ENCODE measurements at places on chromosomes 2 and 18. TPM values are rescaled to one million over a fixed set of nuclear protein-coding genes. Genes with fewer than 3 reads are reported as not detected.

SERPINB12 gene
- total RNA-seq, result 0.68 TPM

DNAJC10 gene
- total RNA-seq, result 57.7 TPM

GAL3ST2 gene
- total RNA-seq, result 0.47 TPM

GRCh38 chr2:216911886-216912285 is 52.0 kb upstream of the TNP1 start:
- no peak for DNase-seq

GRCh38 chr2:60486067-60486466 is 67.4 kb downstream of the BCL11A start:
- DNase-seq, result no peak

DNA sequence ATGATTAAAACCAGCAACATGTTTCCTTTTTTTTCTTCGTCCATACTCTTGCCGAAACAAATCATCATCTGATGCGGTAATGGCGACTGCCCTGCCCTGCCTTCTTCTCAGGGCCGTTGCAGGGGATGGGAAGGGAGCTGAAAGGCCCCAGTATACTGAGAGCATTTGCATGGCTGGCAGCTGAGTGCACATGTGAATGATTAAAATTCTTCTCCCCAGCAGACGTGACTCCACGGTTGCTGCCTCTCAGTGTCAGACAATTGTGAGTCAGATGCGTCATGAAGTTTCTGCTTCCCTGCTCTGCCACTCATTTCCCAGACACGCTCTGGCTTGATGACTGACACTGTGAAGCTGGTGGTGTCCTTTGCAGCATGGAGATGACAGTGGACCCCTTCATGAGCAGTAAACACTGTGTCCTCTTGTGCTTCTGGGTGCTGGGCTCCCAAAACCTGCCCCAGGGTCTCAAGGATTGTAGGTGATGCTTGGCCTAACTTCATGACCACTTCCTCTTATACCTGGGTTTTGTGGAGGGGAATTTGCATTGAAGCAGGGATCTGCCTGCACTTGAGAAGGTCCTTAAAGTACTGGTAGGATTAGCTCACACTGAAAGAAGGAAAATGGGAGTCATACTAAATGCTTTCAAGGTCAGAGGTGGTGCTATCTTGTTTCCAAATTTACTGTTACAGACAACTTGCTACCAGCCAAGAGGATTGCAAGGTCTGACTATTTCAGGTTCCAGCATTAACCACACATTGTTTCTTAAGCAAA is 222.5 kb upstream of the COPS8 start:
- DNase-seq, result peak; percentile 56

GRCh38 chr2:177322801-177323261 is 58.3 kb upstream of the NFE2L2 start:
- DNase-seq, result no peak

DNA sequence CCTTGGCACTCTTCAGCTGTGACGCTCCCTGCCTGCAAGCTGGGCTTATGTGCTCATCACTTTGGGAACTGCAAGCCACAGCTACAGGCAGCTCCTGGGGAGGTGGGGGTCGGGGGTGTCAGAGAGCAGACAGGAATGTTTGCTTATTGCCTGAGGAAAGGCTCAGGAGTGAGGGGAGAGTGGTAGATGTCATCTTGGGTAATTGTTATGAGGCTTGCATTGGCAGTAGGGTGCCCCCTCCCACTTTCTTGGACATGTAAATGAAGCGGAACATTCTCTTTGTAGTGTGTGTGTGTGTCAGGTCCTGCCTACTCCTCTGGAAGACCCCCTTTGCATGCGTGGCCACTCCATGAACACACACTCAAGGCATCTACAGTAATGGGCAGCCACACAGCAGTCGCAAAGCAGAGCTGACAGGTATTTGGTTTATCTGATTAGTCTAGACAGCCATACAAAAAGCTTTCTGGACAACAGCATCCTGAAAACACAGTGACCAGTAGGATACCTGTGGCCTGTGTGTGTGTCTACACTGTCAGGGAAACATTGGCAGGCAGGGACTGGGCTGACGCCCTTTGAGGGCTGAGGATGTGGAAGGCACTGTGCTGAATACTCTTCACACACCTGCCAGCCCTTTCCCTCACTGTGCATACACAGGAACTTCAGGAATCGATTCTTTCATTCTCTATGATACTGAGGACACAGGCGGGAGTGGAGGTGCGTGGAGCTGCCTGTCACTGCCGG is 17.1 kb upstream of the MC2R start:
- no peak for DNase-seq

GRCh38 chr2:173649527-173650219 is 295.0 kb downstream of the CDCA7 start:
- DNase-seq, result no peak

GRCh38 chr2:187403568-187404260 is 44.3 kb downstream of the CALCRL start:
- peak; percentile 55 for DNase-seq

DNA sequence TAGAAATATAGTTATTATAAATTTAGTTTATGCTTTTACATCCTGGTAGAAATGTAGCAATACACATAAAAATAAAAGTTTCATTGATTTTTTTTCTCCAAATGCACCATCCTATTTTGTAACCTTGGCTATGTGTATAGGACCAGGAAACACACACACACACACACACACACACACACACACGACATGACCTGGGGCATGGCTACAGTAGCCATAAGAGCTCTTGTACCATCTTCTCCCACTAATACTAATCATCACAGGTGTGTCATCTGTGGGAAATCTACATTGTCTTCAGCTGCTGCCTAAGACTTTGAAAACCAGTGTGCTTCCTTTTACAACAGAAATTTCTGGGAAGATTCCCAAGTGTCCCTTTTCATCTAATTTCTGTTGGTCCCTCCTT is 144.3 kb downstream of the MCFD2 start:
- no peak for DNase-seq

DNA sequence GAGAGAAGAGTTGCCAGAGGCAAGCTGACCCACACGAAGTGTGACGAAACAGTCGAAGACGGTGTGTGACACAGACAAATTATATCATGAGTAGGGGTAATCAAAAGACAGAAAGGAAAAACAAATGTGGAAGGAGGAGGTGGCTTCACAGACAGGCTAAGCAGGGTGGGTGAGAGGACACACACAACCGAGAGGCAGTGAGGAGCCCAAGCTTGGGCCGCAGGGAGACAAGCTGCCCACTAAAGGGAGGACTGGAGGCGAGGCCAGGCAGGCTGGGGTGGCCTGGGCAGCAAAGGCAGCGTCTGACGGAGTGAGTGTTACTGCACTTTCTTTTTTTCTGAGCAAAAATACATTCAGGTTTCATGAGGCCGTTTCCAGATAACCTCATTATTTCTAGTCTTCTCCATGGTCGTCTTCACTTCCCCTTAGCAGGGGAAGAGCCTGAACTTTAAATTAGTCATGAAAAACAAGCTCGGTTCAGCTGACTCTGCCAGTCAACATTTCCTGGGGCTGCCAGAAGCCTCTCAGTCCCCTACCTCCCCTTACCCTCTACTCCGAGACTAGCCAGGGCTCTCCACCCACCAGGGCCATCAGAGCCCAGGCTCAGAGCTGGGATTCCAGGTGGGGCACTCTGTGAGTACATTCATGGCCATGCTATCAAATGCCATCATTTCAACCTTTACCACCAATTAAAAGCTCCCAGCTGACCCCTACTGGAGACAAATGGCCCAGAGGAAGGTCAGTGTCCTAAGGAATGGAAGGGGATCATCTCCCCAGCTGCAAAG is 13.8 kb upstream of the ZFP36L2 start:
- DNase-seq, result no peak

DNA sequence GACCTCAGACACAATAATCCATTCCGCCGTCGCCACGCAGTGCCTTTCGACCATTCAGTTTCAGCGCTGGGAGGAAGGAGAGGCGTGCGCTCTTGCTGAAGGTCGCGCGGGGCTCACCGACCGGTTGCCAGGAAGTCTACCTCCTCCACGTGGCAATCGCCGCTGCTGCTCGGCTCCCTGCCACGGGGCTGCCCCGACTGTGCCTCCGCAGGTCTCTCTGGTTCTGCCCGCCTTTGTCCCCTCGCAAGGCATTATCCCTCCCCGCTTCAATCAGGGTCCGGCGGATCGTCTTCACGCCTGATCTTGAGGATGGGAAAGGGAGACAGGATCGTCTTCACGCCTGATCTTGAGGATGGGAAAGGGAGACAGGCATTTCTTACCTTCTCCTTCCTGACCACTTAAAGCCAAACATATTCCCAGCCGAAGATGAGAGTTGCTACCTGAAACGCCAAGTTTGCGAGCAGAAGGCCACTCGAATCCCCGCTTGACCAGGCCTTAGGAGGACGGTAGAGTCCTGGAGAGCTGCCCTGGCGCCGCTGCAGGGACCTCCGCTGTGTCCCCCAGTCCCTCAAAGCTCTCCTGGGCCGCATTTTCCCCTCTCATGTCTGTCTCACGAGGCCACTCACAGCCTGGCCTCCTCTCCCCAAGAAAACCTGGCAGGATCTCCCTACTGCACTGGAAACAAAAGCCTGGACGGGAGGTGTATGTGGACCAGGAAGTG is 4.3 kb upstream of the GPR45 start:
- DNase-seq, result no peak

DNA sequence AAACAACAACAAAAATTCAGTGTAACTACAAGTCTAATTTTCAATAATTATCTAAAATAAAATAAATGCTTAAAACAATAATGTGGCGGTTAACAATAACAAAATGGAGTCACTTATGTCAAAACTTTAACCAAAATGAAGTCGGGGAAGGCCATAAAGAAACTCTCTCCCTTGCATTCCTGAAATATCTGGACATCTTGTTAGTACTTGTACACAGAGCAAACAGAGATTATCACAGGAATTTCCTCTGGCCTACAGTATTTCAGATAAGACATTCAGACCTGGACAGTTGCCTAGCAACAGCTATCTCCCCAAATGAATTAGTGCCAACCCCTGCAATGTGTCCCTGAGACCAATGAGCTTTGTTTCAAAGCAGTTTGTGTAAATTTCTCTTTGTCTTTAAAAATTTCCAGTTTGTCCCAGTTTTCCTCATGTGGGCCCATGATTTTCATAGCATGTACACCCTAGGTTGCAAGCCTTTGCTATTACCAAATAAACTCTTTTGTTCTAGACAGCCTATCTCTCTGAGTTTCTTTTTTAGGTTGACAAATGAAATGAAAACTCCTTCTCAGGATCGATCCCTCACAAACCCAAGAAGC is 68.6 kb downstream of the EXOC6B start:
- DNase-seq, result no peak
